ENCODE measurements at places on chromosomes 7 and 10. TPM values are rescaled to one million over a fixed set of nuclear protein-coding genes. Genes with fewer than 3 reads are reported as not detected.

DNA sequence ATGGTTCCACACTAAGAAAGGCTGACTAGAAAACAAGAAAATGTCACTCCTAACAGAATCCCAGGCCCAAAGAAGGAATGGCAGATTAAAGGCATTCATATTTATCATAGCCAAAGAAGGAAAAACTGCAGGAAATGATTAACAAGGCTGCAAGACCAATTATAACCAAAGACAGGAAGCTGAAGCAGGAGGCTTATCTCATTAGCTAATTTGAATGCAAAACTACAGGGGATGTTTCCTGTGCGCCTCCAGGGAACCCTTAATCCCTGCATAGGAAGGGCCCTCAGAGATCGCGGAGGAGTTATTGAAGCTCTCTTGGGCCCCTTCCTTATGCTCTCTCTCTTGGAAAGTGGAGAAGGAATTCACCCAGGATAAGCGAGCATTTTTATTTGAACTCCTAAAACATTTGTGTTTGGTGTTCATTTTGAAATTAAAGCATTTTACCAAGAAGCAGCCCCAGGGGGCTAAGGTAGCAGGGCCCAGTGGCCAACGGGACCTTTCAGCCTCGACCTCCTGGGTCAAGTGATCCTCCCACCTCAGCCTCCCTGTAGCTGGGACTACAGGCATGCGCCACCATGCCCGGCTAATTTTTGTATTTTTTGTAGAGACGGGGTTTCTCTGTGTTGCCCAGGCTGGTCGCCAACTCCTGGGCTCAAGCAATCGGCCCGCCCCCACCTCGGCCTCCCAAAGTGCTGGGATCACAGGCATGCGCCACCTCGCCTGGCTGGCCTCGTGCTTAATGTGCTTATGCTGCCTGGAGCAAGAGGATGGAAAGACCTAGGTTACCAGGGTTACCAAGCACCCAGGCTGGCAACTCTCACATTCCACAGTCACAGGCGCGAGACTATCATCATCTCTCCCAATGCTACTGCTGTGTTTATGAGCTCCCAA is 24.1 kb upstream of the PROSER2 start:
- no peak for DNase-seq

FOXI2 gene
- 0.71 TPM for polyA plus RNA-seq

- no peak for DNase-seq
Observed at GRCh38 chr7:95002775-95003174, 95.4 kb downstream of the PPP1R9A start.

DNA sequence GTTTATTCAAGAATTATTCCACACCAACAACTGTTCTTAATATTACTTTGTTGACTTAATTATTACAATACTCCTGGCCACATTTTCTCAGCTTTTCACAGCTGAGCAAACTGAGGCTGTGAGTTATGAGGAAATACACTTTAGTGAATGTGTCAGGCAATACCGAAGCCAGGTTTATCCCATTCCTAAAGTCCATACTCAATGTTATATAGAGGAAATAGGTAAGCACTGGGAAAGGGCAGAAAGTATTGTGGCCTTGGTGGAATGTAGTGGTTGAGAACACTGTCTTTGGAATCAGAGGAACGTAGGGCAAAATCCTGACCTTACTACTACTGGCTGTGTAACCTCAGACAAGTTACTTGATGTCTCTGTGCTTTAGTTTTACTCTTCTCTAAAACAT is 110.8 kb downstream of the CD36 start:
- DNase-seq, result no peak

HMX3 gene
- polyA plus RNA-seq, result not detected

CHAT gene
- polyA plus RNA-seq, result not detected

- no peak for DNase-seq
Observed at GRCh38 chr7:143217806-143218205, 4.0 kb upstream of the TAS2R40 start.

PRSS1 gene
- polyA plus RNA-seq, result not detected

- DNase-seq, result no peak
Observed at GRCh38 chr10:6494936-6495592, 85.0 kb downstream of the PRKCQ start.

DNA sequence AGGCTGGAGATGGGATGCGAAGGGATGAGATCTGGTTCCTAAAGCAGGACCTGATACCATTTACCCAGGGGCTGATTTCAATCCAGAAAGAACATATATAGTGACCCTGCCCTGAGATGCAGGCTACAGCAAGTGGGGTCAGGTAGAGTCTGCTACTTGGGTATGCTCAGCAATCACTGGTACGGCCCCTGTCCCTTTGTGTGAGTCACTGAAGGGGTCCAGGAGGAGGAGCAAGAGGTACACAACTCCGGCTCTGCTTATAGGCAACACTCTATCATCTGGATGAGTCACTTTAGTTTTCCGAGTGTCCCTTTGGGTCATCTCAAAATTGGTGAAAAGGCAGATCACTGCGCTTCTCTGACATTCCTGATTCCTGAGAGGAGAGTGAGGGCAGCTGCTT is 79.6 kb upstream of the SORCS1 start:
- DNase-seq, result no peak

- no peak for DNase-seq
Observed at GRCh38 chr7:85736085-85736484, 549.2 kb upstream of the SEMA3D start.

DNA sequence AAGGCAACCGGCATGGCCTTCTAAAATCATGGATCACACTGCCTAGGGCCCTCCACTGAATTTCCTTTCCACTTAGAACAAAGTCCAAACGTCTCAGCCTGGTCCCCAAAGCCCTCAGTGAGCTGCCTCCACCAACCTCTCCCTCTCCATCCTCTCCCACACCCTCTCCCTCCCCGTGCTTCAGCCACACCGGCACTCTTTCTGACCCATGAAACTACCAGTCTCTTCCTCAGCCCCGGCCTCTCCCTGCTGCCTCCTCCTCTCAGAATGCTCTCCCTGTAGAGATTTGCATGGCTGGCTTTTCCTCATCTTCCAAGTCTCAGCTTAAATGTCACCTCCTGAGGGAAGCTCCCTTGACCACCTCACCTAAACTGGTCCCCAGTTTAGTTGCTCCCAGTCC is 219.0 kb upstream of the ZMIZ1 start:
- DNase-seq, result no peak

DNA sequence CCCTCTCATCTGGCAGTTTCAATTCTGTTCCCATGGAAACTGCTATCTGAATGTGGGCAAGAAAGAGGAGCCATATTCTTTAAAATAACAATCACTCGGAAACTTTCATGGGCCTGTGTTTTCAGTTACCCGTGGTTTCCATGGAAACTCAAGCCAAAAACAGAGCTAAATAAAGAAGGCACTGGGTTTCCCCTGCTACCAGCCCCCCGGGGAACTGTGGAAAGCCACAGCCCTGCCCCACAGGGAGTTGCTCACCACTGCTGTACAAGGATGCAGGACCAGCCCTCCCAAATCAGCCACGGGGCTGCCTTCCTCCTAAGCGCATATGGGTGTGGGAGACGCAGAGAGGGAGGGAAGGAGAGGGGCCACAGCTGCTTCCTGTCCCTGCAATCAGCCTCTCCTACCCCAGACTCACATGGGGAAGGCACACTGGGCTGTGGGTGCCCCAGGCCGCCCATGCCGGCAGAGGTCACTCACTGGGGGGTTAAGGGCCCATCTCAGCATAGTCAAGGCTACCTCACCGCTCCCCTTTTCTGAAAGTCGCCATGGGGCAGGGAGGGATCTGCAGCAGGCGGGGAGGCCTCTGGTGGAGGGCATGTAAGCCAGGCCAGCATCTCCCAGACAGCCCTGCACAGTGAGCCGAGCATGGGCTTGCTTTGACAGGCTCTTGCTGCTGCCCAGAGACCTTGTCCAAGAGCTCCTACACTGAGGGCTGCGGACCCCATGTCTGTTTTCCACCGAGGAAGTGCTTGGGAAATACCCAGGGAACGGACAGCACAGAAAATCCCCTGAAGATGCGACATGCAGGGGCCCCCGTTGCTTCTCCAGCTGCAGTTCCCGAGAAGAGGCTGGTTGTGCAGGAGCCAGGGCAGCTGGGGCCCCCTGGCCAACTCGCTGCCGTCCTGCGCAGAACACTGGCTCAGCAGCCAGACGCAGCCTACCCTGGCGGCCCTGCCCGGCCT is 157.3 kb upstream of the PPP2R2D start:
- peak; percentile 12 for DNase-seq

- no peak for DNase-seq
Observed at GRCh38 chr10:49218480-49218879, 30.3 kb upstream of the TMEM273 start.

DNA sequence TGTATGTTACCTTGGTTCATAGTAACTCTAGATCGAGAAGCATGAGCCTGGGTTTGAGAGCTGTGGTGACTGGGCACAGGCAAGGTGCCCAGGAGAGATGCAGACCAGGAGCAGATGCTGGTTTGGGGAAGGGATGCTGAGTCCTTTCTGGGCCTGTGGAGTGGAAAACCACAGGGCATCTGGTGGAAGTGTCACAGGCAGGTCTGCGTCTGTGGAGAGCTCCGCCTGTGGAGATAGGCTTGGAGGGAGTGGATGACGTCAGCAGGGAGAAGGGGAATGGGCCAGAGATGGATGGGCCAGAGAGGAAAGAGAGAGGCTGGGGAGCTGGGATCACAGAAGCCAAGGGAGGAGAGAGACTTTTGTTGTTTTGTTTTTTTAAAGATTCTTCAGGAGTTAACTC is 14.8 kb downstream of the CYP26A1 start:
- DNase-seq, result no peak

- DNase-seq, result no peak
Observed at GRCh38 chr7:184294-185264, 7.8 kb upstream of the FAM20C start.

GRCh38 chr10:114615600-114616007 is 42.5 kb downstream of the ABLIM1 start:
- DNase-seq, result no peak

ADAM12 gene
- 100 TPM for polyA plus RNA-seq

LDB3 gene
- 0.68 TPM for polyA plus RNA-seq

GRCh38 chr10:71755179-71755879 is 18.0 kb downstream of the VSIR start:
- DNase-seq, result no peak

DNA sequence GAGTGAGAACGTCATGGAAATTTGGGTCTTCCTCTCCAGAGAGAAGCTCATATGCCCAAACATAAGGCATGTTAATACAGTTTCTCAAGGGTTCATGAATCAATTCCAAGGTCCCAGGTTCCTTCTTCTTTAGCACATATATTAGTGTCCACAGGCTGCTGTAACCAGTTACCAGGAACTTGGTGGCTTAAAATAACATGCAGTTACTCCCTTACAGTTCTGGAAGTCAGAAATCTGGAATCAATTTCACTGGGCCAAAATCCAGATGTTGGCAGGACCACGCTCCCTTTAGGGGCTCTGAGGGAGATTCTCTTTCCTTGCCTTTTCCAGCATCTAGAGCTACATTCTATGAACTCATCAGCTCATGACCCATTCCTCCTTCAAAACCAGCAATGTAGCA is 64.8 kb downstream of the MRC1 start:
- no peak for DNase-seq

GRM8 gene
- 9.6 TPM for polyA plus RNA-seq

DNA sequence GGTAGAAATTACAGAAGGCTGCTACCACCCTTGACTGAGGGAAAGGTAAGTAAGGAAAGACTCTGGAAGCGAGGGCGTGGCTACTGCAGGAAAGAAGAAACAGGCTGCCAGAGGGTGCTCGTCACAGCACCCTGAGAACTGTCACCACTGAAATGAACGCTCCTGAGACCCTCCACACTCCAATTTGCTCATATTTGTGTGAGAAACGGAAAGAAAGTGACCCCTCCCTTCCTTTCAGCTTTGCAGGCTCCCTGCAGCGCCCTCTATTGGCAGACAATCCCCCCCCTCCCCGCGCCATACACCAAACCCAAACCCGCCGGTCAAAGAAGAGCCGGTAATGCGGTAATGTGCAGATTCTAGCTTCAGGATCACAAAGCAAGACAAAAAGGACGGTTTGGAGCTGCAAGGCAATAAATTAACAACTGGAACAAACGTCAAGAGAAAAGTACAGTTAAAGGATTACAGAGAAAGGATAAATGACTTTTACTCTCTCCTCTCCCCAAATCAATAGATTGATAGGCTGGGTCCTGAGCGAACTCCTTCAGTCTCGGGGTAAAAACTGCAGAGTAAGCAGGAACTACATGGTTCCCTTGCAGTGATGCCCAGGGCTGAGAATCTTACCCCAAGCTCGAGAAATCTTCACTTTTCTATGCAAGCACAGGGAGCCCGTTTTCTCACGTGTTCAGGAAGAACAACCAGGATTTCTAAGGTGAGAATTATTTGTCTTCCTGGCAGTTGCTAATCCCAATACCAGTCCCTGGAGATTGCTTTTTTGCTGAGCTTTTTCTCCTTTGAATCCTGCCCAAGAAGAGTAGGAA is 47.6 kb downstream of the STEAP1B start:
- DNase-seq, result no peak

ZNF239 gene
- 13.8 TPM for polyA plus RNA-seq

- no peak for DNase-seq
Observed at GRCh38 chr10:78529262-78529661, 495.6 kb downstream of the RPS24 start.

DNA sequence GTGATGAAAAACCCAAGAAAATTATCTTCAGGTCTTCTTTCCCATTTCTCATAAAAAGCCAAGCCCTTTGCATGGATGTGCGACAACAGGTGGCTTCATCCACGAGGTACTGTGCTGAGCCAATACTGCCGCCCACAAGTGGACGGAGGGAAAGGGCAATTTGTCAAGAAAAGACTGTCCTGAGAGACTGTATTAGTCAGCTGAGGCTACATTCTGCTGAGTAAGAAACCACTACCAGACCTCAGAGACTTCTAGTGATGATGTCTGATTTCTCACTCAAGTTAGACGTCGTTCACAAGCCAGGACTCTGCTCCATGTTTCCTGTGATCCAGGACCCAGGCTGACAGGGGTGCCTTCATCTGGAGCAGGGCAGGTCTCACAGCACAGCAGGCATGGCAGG is 171.5 kb upstream of the CDCA7L start:
- DNase-seq, result no peak

DNA sequence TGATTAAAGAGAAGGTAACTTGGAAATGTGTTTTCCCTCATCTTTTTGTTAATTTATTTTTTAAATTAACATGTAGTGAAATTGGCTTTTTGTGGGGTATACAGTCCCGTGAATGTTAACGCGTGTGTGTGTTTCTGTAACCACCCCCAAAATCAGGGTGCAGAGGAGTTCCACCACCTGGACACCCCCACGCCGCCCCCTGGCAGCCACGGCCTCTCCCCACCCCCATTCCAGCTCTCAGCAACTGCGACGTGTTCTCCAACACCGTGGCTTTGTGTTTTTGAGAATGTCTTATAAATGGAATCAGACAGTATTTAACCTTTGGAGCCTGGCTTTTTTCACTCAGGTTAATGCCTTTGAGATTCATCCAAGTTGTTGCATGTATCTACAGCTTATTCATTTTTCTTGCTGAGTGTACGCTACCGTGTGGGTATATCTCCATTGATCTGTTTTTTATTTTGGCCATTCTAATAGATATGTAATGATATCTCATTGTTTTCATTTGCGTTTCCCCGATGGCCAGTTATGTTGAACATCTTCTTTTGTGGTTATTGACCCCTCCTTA is 218.8 kb downstream of the EBF3 start:
- no peak for DNase-seq

PTEN gene
- 62.1 TPM for polyA plus RNA-seq

Measured in left renal pelvis (tissue), 4 donors.